Karpas-422 (cell line): ENCODE measurements at places on chromosomes 5 and 9. TPM values are rescaled to one million over a fixed set of nuclear protein-coding genes. Genes with fewer than 3 reads are reported as not detected.
A peak's percentile ranks its signal among the peaks of the same experiment; 100 is the strongest.

GRCh38 chr5:1785062-1785461 lies 14.6 kb downstream of the MRPL36 start:
- peak; percentile 70 for DNase-seq

- DNase-seq: no peak
Observed at GRCh38 chr5:53892224-53892623, 331.8 kb downstream of the NDUFS4 start.

The SELENOP gene
- total RNA-seq: not detected in 2 replicates

GRCh38 chr5:109880907-109881685 lies 191.4 kb downstream of the MAN2A1 start:
- DNase-seq: no peak

DNA sequence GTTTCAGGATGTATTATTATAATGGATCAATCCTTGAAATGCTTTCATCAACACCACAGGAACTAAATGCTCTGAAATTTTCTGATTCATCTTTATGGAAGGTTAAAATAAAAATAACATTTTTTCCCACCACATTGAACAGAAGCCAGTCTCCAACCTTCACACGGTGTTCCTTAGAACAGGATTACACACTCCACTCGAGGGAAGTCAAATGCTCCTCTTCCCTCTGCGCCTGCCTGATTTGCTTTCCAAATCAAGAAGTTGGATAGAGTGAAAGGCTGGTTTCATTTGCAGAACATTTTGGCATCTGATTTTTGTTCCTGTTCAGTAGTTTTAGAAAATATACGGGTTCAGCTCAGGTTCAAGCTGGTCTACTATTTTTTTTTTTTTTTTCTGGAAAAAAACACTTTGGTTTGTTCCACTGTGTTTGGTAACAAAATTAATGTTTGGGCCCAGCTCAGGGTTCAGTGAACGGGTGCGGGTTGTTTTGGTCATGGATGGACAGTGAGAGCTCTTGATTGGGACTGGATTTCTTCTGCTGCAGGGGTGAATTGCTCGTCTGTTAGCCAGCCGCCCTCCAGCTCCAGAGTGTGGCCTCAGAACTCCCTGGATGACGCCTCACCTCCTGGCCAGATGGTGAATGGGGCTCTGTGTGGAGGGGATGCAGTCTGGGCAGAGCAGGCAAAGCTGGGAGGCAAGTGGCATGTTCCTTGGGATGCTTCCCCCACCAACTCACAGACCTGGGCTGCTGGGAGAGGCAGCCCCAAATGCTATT lies 82.4 kb upstream of the STC2 start:
- no peak for DNase-seq

DNA sequence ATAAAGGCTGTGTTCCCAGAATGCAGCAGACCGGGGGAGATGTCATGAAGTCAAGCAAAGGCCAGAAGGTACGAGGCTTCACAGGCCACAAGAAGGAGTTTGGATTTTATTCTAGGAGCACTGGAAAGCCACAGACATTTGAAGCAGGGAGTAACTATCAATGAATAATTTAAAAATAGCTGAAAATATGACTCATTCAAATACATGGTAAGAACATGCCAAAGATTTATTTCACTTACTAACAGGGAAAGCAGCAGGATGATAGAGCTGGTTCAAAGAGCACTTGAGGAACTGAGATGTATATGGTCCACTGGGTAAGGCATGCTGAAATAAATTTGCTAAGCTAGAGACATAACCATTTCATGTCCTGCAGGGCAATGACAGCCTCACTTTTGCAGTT lies 53.2 kb downstream of the MSX2 start:
- no peak for DNase-seq

The HAVCR1 gene
- not detected in 2 replicates for total RNA-seq

DNA sequence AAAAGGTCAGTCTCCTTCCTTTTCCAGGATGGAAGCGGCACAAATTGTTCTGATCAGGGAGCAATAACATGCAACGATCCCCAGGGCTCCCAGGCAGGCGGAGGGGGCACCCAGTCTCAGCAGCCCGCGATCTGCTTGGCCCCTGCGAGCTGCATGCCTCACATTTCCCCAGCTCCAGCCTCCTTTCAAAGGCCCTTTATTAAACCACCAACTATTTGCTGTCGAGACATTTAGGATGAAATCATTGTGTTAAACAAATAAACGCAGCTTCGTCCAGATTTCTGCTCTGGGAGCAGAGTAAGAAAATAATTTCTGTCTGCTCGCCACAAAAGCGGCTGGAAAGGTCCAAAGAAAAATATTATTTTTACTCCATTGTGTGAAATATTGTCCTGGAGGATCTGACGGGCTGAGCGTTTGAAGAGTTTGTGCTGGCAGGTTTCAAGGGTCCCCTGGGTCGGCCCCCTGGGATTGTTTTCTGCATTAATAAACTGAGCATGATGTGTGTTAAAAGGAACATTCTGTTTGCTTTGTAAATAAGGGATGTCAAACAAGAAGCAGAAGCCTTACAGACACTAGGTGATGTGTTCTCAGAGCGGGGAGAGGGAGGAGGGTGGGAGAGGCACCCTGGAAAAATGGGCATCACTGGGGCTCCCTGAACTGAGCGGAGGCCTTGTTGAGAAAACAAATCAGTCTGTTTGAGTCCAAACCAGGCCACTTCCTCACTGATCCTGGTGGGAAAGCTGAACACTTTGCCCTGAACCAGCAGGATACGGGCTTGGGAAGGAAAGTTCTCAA lies 110.1 kb downstream of the FOXD1 start:
- no peak for DNase-seq

DNA sequence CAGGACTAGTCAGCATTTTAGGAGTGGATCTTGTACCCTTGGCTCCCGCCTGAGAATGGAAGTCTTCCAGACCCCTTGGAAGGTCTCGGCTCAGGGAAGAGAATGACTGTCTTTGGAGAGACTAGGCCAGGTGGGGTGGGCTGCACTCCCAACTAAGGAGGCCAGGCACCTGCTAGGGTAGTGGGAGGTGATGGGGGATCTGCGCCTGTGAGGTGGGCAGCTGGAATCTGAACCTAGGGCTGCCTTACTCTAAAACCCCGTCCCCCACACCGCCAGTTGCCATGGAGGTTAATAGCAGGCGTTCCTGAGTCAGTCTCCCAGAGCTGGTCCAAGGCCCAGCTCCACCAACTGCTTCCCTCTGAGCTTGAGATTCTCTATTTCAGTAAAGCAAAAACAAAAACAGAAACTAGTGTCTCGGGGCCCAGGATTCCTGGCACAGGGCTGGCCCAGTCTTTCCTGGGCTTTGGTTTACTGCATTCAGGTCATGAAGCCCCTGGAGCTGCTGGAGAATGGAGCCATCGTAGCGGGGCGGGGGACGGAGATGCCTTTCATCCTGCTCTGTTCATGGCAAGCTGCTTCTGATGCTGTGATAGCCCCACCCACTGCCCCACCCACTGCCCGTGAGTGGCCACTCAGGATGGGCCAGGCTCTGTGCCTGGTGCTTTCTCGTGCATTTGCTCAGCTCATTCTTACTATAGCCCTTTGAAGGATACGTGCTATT lies 57.5 kb downstream of the DAB2IP start:
- no peak for DNase-seq

GRCh38 chr5:140424135-140424534 lies 22.5 kb downstream of the ANKHD1 start:
- no peak for DNase-seq

- DNase-seq: peak; percentile 66
Observed at GRCh38 chr5:55218967-55219366, 8.1 kb downstream of the MCIDAS start.

- no peak for DNase-seq
Observed at GRCh38 chr5:149161026-149161687, 19.9 kb downstream of the ABLIM3 start.

GRCh38 chr9:130382636-130383349 lies 62.0 kb upstream of the ASS1 start:
- no peak for DNase-seq

- peak; percentile 79 for DNase-seq
Observed at GRCh38 chr9:79572608-79573411, 1.0 kb downstream of the TLE4 start.

DNA sequence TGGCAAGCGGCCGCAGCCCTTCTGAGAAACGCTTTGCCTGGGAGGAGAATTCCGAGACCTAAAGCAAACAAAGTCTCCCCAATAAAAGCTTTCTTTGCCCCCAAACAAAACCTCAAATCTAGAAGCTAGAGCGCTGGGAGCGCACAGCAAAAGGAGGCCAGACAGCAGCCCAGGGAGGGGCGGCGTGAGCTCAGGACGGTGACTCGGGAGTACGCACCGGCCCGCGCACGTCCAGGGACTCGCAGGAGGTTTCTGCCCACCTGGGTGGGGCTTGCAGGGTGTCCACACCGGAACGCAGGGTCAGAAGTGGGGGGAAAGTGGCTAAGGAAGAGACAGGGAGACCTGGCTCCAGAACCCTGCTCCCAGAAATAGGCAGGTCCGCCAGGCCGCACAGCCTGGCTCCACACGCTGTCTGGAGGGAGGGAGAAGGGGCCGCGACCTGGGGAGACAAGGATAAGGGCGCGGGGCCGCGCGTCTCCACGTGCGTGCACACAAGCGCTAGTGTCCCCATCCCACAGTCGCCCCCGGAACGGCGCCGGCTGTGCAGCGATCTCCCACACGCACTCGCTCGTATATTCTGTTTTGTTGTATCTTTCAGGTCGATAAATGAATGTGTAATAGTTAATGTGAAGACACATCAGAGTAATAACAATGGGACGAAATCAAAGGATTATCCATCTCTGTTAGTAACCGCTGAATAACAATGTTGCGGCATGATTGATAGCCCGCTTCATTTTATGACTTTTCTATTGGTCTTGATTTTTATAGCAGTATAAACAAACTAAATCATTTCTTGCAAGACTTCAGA lies 2.3 kb upstream of the OTP start:
- no peak for DNase-seq

The HTR4 gene
- total RNA-seq: not detected in 2 replicates

The WNT8A gene
- not detected in 2 replicates for total RNA-seq

DNA sequence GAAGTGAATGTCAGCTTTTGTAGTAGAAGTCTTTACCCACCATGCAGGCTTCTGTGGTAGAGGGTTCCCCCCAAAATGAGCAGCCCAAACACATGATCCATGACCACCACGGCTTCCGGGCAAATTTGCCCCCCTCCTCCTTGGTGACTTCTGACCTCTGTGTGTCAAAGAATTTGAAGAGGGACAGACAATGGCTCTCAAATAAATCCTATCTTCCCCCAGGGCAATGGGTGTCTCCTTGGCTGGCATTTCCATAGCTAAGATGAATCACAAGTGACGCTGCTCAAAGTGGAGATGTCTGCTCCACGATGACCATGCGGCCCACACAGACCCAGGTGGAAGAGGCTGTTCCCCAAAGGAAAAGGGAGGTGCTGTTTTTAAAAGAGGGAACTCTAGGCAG lies 30.2 kb upstream of the BOD1 start:
- no peak for DNase-seq

The LTC4S gene
- total RNA-seq: 2.3 TPM in 1 of 2 replicates, not detected in the other

DNA sequence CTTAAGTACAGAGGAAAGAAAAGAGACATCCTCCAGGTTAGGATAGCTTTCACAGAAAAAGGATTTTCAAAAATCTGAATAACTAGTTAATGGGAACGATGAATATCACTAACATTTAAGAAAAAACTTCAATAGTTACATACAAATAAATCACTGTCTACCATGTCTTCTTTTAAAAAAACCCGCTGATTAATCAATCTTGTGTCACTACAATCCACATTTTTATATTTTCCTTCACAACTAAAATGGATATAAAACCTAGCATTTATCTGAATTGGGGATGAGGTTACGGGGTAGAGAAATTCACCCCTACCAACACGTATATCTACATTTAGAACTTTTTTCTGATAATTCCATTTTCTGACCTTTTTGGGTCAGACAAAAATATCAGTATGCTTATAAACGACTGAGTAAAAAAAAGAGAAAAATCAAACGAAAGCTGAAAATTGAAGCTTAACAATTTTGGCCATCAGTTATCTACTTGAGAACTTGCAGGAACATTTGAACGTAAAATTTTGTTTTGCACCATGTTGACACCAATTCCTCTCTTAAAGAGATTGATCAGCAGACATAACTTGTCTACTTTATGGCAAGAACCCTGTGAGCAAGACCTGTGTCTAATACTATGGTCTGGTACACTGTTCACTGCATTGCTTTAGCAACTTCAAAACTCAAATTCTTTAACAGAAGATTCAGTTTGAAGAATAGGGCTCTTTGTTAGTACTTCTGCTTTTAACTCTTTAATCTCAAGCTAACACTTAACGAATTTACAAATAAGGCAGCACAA lies 4.8 kb downstream of the NR3C1 start:
- DNase-seq: peak; percentile 83

- no peak for DNase-seq
Observed at GRCh38 chr9:32723789-32724325, 59.5 kb upstream of the TMEM215 start.

The MYMK gene
- not detected in 2 replicates for total RNA-seq

DNA sequence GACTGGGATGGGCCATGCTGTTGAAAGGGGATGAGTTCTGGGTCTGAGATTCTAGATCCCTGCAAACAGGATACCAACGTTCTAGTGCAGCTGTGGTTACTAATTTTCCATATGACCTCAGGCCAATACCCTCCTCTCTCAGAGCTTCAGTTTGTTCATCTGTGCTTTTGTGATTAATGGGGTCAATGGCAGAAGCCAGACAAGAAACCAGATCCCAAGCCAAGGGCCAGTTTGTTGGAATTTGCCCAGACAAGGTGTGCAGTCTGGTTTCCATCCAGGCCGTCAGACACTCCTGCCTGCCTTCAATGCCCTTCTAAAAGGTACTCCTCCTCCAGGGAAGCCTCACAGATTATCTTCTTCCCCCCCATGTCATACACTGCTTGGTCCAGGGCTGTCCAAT lies 11.4 kb downstream of the MYORG start:
- DNase-seq: no peak

- no peak for DNase-seq
Observed at GRCh38 chr5:117379521-117379920, 804.9 kb upstream of the SEMA6A start.

The PGM5 gene
- total RNA-seq: 0.11 TPM in 1 of 2 replicates, not detected in the other

- no peak for DNase-seq
Observed at GRCh38 chr5:123696921-123697341, 185.0 kb downstream of the CSNK1G3 start.

- no peak for DNase-seq
Observed at GRCh38 chr9:26413611-26414010, 479.0 kb downstream of the CAAP1 start.

- no peak for DNase-seq
Observed at GRCh38 chr5:585556-585955, 26.6 kb upstream of the CEP72 start.

The TTC16 gene
- not detected in 2 replicates for total RNA-seq

The DNAJC25 gene
- total RNA-seq: 8.7 and 10.2 TPM in 2 replicates

- no peak for DNase-seq
Observed at GRCh38 chr9:135501261-135502167, 1.0 kb downstream of the MRPS2 start.

The GARIN3 gene
- total RNA-seq: not detected in 2 replicates
